ENCODE measurements at places on chromosomes 6 and 20. TPM values are rescaled to one million over a fixed set of nuclear protein-coding genes. Genes with fewer than 3 reads are reported as not detected.
A peak's percentile ranks its signal among the peaks of the same experiment; 100 is the strongest.

GRCh38 chr20:33724439-33725094 lies 4.5 kb upstream of the PXMP4 start:
- peaks cover 34% of the 10 kb centered on the region for H3K4me1 ChIP-seq
- no peak overlapping the region for H3K4me3 ChIP-seq
- H3K27me3 ChIP-seq = no peaks in the 10 kb centered on the region
- no peak for DNase-seq
- H3K36me3 ChIP-seq = no peaks in the 10 kb centered on the region
- H3K27ac ChIP-seq = peak overlapping the region; percentile 69

- no peak overlapping the region for H3K27ac ChIP-seq
- H3K36me3 ChIP-seq = no peaks in the 10 kb centered on the region
- DNase-seq = no peak
- no peaks in the 10 kb centered on the region for H3K4me1 ChIP-seq
- H3K4me3 ChIP-seq = no peak overlapping the region
Observed at GRCh38 chr20:54048891-54049545, 21.4 kb downstream of the BCAS1 start.

DNA sequence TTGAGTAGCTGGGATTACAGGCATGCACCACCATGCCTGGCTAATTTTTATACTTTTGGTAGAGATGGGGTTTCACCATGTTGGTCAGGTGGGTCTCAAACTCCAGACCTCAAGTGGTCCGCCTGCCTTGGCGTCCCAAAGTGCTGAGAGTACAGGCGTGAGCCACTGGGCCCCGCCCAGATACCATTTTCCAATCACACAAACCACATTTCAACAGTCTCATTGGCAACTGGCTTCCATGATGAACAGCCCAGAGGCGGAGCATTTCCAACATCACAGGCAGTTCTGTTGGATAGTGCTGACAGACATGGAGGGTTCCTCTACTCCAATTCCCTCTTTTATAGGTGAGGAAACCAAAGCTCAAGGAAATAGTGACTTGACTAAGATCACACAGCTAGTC lies 43.9 kb upstream of the PLCB4 start:
- H3K4me1 ChIP-seq = no peaks in the 10 kb centered on the region
- no peak overlapping the region for H3K4me3 ChIP-seq
- DNase-seq = no peak
- H3K27me3 ChIP-seq = no peaks in the 10 kb centered on the region
- H3K36me3 ChIP-seq = no peaks in the 10 kb centered on the region
- H3K27ac ChIP-seq = no peak overlapping the region

Gene ZNF391
- 0.53 TPM for total RNA-seq

GRCh38 chr20:31496761-31497295 lies 17.4 kb upstream of the HM13 start:
- H3K27ac ChIP-seq = peak overlapping the region; percentile 75
- no peaks in the 10 kb centered on the region for H3K4me1 ChIP-seq
- H3K36me3 ChIP-seq = no peaks in the 10 kb centered on the region
- DNase-seq = no peak
- peaks cover 6% of the 10 kb centered on the region for H3K27me3 ChIP-seq

Gene VIP
- not detected for total RNA-seq

DNA sequence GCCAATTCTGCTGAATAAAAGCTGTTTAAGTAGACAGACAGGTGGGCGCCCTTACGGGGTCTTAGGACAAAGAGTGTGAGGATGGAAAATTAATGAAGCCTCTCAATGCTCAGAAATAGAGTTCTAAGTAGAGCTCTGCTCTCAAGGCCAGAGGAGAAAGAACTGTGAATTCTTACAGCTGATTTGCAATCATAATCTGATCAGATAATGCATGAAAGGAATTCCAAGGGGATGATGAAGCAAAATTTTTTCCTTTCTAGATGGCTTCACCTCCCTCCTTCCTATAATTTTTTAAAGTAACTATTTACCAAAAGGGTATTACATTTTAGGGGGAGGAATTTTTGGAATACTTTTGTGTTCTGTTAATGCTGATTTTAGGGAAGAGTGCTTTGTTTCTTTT lies 308.1 kb upstream of the HS3ST5 start:
- H3K27me3 ChIP-seq = no peaks in the 10 kb centered on the region
- H3K4me1 ChIP-seq = no peaks in the 10 kb centered on the region
- no peak overlapping the region for H3K27ac ChIP-seq
- H3K4me3 ChIP-seq = no peak overlapping the region

GRCh38 chr6:30508890-30509736 lies 19.8 kb downstream of the HLA-E start:
- no peaks in the 10 kb centered on the region for H3K27me3 ChIP-seq
- H3K36me3 ChIP-seq = no peaks in the 10 kb centered on the region
- DNase-seq = no peak

GRCh38 chr20:516799-517198 lies 26.8 kb downstream of the CSNK2A1 start:
- DNase-seq = no peak
- peaks cover 52% of the 10 kb centered on the region for H3K4me1 ChIP-seq
- H3K4me3 ChIP-seq = no peak overlapping the region
- H3K36me3 ChIP-seq = peaks cover 25% of the 10 kb centered on the region
- no peaks in the 10 kb centered on the region for H3K27me3 ChIP-seq

- no peaks in the 10 kb centered on the region for H3K27me3 ChIP-seq
- peaks cover 5% of the 10 kb centered on the region for H3K4me1 ChIP-seq
- H3K36me3 ChIP-seq = no peaks in the 10 kb centered on the region
- H3K4me3 ChIP-seq = no peak overlapping the region
Observed at GRCh38 chr6:111973118-111973761, 80.7 kb upstream of the CCN6 start.

DNA sequence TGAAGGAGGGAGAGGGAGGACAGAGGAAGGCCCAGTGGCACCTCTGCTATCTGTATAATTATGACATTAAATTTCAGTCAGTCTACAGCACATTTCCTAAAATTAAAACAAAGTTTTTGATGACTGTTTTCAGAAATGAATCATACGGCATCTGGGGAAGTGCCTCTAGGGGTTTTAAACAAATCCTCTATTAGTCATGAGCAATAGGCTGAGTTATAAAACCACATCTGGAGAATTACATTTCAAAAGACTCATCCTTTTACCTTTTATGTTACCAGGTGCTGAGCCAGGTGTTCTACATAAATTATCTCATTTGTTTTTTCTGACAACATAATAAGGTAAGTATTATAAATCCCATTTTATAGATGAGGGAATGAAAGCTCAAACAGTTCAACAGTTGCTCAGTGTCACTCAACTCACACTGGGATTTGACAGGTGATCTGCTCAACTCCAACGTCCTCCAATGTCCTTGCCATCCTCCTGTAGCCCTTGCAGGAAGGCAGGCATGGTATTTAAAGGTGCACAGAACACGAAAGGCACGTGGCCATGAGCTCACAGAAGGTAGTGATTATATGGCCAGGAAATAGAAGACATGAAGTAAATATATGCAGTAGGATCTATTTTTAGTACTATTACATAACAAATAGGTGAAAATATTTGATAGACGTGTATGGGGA lies 184.2 kb upstream of the MAN1A1 start:
- peaks cover 14% of the 10 kb centered on the region for H3K4me1 ChIP-seq
- no peak overlapping the region for H3K4me3 ChIP-seq
- H3K27me3 ChIP-seq = no peaks in the 10 kb centered on the region
- no peak overlapping the region for H3K27ac ChIP-seq

Gene ROMO1
- 178 TPM for total RNA-seq

GRCh38 chr6:152273638-152274037 lies 363.5 kb downstream of the SYNE1 start:
- H3K27ac ChIP-seq = peak overlapping the region; percentile 78
- no peak overlapping the region for H3K4me3 ChIP-seq
- DNase-seq = no peak
- no peaks in the 10 kb centered on the region for H3K27me3 ChIP-seq
- H3K36me3 ChIP-seq = no peaks in the 10 kb centered on the region

GRCh38 chr20:2283706-2284423 lies 11.9 kb upstream of the TGM3 start:
- no peak overlapping the region for H3K27ac ChIP-seq
- H3K4me3 ChIP-seq = no peak overlapping the region
- H3K4me1 ChIP-seq = peaks cover 20% of the 10 kb centered on the region

- no peak overlapping the region for H3K27ac ChIP-seq
- H3K4me3 ChIP-seq = no peak overlapping the region
- no peaks in the 10 kb centered on the region for H3K36me3 ChIP-seq
- H3K27me3 ChIP-seq = no peaks in the 10 kb centered on the region
Observed at GRCh38 chr20:717832-718231, 42.2 kb upstream of the SCRT2 start.

- H3K4me1 ChIP-seq = peaks cover 19% of the 10 kb centered on the region
- H3K4me3 ChIP-seq = no peak overlapping the region
- no peaks in the 10 kb centered on the region for H3K27me3 ChIP-seq
- DNase-seq = no peak
Observed at GRCh38 chr20:18191306-18191705, 53.6 kb downstream of the KAT14 start.

DNA sequence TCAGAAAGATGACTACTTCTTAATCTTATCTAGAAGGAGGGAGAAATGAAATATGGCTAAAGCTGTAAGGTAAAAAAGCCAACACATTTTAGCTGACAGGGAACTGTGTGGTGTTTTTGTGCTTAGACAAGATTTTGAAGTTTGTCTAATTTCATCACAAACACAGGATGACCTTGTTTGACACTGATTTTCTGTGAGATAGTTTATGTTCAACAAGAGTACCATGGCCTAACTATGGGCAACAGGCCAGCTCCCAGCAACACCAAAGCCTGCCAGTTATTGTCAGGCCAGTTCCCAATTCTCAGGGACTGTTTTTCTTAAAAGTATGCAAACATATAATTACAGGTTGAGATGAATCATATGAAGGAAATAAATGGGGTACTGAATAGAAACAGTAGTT lies 5.5 kb upstream of the ABCF1 start:
- no peaks in the 10 kb centered on the region for H3K27me3 ChIP-seq
- no peak overlapping the region for H3K27ac ChIP-seq
- no peak overlapping the region for H3K4me3 ChIP-seq

- peak overlapping the region; percentile 100 for H3K27ac ChIP-seq
- DNase-seq = peak; percentile 65
- H3K4me1 ChIP-seq = peaks cover 66% of the 10 kb centered on the region
- H3K4me3 ChIP-seq = peak overlapping the region; percentile 92
Observed at GRCh38 chr20:10671919-10672623, 1.7 kb downstream of the JAG1 start.

DNA sequence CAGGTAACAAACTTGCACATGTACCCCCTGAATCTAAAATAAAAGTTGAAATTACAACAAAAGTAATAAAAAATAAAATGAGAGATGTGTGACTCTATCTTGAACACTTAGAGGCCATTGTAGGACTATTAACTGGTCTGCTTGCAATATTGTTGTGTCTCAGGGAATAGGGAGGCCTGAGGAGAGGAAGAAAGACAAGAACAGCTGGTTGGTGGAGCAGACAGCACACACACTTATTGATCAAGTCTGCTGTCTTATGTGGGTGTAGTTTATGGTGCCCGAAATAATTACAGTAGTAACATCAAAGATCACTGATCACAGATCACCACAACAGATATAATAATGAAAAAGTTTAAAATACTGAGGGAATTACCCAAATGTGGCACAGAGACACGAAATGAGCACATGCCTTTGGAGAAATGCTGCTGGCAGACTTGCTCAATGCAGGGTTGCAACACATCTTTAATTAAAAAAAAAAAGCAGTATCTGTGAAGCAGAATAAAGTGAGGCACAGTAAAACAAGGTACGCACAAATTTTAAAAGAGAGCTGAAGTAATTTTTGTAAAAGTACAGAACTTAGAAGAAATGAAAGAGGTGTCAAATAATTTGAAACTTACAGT lies 110.1 kb upstream of the HDAC2 start:
- H3K4me1 ChIP-seq = no peaks in the 10 kb centered on the region
- no peak overlapping the region for H3K4me3 ChIP-seq
- DNase-seq = no peak
- H3K27me3 ChIP-seq = no peaks in the 10 kb centered on the region

- no peaks in the 10 kb centered on the region for H3K36me3 ChIP-seq
- H3K4me1 ChIP-seq = no peaks in the 10 kb centered on the region
- H3K27me3 ChIP-seq = no peaks in the 10 kb centered on the region
- no peak for DNase-seq
Observed at GRCh38 chr6:160132776-160133338, 11.2 kb downstream of the SLC22A1 start.

DNA sequence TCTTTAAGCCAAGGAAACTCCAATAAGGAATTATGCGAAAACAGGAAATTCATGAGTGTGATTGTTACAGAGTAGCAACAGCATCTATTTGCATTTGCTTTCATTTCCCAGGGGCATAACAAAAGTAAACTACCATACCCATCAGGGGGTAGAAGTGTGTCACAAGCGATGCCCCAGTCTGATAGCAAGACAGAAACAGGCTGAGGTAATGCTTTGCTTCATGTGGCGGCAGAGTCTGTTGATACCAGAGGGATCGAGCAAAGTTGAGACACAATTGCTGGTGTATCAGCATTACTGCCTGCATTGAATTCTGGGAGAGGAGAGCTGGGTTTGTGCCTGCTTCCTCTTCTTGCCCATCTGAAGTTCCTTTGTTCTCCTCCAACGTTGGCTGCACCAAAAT lies 51.2 kb upstream of the LYRM2 start:
- H3K4me3 ChIP-seq = no peak overlapping the region

DNA sequence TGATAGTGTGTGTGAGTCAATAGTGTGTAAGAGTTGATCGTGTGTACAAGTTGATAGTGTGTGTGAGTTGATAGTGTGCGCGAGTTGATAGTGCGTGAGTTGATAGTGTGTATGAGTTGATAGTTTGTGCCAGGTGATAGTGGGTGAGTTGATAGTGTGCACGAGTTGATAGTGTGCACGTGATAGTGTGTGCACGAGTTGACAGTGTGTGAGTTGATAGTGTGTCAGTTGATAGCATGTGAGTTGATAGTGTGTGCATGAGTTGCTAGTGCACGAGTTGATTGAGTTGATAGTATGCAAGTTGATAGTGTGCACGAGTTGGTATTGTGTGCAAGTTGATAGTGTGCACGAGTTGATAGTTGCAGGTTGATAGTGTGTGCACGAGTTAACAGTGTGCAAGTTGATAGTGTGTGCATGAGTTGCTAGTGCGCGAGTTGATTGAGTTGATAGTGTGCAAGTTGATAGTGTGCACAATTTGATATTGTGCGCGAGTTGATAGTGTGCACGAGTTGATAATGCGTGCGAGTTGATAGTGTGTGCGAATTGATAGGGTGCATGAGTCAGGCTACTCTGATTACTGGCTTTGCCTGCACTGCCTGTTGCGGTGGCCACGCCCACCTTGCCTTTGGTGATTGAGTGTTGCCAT lies 35.8 kb upstream of the IYD start:
- no peaks in the 10 kb centered on the region for H3K27me3 ChIP-seq
- H3K36me3 ChIP-seq = no peaks in the 10 kb centered on the region
- no peaks in the 10 kb centered on the region for H3K4me1 ChIP-seq

DNA sequence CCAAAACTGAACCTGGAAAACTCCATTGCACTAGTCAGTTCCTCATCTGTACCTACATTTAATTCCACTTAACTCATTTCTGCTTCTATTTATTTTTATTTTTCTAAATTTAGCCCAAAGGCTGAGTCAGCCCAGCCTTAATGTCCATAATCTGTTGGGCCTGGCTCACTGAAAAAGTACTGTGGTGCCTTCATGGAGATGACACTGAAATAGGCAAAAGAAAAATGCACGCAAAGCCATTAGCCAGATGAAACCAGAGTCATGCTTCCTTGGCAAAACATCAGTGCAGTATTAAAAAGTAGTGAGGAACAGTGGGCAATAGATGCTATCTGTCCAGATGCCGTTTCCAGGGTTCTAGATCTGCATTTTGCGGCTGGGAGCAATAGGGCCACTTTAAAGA lies 14.7 kb upstream of the PLCB4 start:
- peaks cover 4% of the 10 kb centered on the region for H3K4me1 ChIP-seq
- no peak overlapping the region for H3K27ac ChIP-seq
- H3K4me3 ChIP-seq = no peak overlapping the region
- H3K27me3 ChIP-seq = no peaks in the 10 kb centered on the region
- no peak for DNase-seq
- H3K36me3 ChIP-seq = no peaks in the 10 kb centered on the region
